ENCODE measurements at places on chromosomes 3 and 15.

DNA sequence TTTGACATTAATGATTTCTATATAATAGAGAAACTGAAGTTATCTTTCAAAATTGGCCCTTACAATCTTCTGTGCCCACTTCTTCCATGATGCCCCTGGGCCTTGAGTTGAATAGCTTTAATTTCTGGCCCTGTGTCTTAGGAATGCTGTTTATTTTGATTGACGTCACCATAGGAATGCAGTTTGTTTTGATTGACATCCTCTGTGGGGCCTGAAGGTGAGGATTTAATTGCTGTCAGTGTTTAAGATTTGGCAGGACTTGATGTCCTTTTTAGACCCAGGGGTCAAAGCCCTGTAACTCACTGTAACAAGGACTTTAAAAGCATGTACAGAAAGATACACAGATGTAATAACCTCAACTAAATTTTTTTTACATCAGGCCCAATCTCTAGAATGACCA, 83.3 kb downstream of the GLDN start:
- no peak for DNase-seq

DNA sequence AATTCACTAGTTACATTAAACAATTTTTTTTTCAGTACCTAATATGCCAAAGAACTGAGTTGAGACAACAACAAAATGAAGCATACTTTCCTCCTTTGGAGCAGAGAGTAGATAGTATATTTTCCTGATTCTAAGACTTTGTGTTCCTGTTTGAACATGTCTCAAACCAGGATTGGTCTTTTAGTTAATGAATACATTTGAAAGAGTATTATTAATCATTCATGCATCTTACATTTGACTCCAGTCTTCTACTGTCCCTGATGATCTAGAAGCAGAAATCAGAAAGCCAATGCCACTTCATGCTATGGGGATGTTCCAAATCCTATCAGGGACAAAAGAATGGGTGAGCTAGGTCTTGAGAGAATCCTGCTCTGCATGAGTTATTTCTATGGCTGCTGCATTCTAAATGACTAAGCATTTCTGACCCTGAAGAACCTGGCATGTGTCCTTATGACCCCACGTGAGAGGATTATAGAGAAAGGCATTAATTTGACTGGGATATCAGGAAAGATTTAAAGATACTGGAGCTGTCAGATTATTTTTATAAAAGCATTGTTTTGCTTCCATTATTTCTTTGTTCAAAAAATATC, 32.9 kb upstream of the MBNL1 start:
- DNase-seq, result no peak

DNA sequence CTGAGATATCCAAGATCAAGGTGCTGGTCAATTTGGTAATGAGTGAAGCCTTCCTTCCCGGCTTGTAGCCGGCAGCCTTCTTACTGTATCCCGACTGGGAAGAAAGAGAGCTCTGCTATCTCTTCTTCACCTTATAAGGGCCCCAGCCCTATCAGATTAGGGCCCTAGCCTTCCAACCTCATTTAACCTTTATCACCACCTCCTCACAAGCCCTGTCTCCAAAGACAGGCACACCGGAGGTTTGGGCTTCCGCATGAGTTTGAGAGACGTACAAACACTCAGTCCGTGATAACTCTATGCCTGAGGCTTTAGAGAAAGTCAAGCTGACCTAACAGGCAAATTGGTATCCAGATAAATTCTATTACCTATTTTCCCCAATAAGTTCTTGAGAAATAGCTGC, 243.9 kb downstream of the OPA1 start:
- DNase-seq, result no peak

GRCh38 chr3:121681792-121682191, 21.1 kb upstream of the HCLS1 start:
- no peak for DNase-seq

DNA sequence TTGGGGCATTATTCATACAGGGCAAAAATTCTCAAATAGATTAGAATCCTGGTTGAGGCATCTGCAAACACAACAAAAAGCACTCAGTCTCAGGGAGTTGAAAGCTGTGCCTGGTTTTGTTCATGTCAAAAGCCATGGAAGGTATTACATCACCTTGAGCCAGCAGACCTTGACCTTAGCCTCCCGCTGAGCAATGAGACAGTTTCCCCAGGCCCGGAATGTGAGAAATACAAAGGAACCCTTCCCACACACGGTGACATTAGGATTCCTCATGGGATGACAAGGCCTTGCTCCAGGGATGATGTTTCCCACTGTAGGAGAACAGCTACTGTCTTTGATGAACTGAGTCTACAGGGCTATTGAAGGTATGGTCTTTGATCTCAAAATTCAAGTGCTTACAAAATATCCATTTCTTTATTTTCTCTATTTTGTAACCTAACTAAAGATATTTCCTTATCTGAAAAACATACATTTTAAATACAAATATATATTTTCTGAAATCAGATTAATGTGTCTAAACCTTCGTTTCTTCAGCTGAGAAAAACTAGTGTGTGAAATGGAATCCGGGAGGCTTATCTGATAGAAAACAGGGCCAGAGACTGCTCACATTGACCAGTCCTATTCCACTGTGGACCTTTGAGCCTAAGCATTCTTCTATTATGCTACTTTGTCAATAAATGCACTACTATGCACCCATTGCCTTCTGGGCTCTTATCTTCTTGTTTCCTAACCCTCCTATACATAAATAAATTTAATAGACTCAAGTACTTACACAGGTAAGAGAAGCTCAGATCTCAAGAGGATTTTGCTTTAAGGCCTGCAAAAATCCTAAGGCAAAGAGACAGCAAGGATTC, 298.2 kb downstream of the KBTBD8 start:
- no peak for DNase-seq

GRCh38 chr3:143506190-143506589, 342.1 kb downstream of the SLC9A9 start:
- DNase-seq, result no peak

DNA sequence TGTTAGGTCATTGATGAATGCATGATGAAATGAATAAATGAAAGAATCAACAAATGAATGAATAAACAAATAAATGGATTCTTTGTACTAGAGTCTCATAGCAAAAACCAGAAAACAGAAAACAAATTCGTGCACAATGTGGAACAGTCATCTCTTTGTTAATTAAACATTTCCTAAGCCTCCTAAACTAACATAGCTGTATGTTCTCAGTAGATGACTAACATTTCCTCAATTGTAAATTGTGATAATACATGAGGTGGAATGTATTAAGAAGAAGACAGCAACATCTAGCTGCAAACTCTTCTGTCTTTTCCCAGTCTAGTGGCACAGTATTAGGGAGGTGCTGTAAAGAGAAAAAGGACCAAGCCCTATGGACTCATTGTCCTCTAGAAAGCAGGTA, 1021.0 kb downstream of the MCTP2 start:
- peak; percentile 48 for DNase-seq

DNA sequence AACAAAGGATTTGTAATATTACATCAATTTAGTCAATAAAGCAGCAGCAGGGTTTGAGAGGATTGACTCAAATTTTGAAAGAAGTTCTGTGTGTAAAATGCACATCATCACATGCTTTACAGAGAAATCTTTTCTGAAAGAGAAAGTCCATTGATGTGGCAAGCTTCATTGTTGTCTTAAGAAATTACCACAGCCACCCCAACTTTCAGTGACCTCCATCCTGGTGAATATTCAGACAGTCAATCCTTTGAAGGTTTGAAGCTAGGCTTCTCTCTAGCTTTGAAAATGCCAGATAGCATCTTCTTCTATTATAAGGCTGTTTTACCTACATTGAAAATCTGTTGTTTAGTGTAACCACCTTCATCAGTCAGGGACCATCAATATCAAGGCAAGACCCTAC, 51.8 kb upstream of the SETMAR start:
- DNase-seq, result no peak

DNA sequence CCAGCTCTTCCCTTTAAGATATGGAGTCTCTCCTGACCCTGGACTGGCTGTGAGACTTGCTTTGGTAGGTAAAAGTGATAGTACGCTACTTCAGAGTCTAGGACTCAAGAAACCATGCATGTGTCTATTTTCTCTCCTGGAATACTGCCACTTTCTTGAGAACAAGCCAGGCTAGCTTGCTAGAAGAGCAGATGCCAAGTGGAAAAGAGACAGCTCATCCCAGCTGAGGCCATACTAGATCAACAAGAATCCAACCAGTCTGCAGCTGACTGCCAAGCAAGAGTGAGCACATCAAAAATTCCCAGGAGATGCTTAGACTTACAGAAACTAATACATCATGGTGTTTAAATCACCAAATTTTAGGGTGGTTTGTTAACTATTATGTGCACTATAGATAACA, 208.3 kb upstream of the RBMS3 start:
- DNase-seq, result no peak

DNA sequence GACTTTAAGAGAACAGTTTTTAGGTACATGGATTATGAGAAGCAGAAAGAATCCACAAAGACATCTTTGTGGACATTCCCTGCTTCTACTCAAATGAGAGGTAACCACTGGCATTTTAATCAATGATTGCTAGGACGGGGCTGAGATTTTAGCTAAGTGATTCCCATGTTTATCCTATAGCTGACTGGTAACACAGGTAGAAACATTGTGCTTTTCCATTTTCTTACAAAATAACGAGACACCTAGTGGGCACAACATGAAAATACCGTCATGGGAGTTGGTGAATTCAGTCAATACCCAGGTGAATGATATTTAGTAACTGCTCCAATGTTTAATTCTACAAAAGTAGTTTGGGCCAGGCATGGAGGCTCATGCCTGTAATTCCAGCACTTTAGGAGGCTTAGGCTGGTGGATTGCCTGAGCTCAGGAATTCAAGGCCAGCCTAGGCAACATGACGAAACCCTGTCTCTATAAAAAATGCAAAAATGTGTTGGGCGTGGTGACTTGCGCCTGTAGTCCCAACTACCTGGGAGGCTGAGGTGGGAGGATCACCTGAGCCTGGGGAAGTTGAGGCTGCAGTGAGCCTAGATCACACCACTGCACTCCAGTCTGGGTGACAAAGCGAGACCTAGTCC, 37.2 kb upstream of the DENND4A start:
- DNase-seq, result no peak

DNA sequence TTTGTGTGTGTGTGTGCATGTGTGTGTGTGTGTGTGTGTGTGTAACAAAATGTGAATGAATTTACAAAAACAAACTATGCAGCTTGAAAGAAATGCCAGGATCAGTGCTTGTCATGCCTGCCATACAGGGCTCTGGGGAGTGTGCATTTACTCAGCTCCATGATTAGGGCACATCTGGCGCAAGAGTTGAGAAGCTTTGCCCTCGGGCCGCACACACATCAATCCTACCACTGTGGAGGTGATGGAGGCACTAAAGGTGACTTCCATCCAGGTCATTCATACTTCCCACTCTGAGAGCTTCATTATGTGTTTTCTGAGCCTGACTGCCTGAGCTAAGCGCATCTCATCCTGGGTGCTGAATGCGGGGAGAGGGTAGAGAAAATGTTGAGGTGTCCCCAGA, 72.0 kb upstream of the ZBED2 start:
- no peak for DNase-seq

- DNase-seq, result no peak
These were observed 230.2 kb downstream of the ZNF621 start for GRCh38 chr3:40754994-40755393.

GRCh38 chr3:42979044-42979972, at the start of gene GASK1A:
GASK1A (plus strand) TSS chr3:42979311; CDS start chr3:42979643, 332 bp downstream.
- DNase-seq, result no peak

DNA sequence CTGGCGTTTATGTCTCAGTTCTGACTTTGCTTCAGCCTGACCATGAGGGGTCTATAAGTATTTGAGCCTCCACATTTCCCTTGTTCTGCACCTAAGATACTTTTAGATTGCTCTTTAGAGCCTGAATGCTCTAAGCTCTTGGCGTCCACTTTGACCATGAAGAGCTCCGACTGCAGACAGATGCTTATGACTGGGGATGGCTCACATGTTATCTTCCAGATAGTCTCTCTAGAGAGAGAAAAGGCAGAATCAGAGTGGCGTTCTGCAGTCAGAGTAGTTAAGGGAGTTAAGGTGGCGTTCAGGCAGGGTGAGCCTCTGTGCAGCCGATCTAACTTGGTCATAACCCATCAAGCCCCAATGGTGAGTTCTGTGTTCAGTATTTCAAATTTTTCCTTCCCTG, 487.9 kb upstream of the NR2F2 start:
- no peak for DNase-seq

DNA sequence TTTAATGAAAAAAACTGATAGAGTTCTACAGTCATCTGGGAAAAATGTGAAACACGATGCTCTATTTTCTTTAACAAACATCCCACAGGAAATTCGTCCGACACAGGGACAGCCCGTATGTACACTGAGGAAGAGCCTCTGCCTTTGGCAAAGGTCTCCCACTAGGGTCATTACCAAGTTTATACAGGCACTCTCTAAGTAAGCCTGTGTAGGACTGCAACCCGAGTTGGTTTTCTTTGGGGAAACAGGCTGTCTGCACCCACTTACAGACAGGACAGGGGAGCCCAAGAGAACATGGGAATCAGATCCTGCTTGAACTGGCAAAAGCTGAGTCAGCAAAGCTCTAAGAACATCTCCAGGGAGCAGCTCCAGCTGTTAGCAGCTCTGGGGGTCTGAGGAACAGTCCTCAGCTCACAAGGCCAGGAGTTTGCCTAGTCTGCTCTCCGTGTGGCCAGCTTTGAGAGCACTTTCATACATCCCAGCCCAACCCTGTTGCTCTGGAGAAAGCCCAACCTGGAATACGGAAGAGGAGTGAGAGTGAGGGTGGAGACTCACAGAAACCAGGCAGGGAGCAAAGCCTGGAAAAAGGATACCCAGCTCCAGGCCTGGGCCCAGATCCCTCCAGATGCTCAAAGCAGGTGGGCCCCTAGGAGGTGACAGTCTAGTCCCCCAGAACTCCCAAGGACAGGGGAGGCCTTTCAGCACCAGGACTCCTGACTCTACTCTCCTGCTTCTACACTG, 1.9 kb downstream of the TBC1D2B start:
- peak; percentile 64 for DNase-seq

DNA sequence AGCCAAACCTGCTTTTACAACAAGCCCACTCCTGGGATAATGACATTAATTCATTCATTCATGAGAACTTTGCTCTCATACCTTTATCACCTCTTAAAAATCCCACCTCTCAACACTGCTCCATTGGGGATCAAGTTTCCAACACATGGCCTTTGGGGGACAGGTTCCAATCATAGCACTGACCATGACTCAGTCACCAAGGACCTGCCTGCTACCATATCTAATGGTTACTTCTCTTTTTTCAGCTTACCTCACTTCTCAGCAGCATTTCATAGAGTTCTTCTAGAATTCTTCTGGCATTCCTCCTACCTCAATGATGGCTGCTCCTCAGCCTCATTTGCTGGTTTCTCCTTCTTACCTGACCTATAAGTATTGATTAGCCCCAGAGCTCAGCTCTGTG, 36.9 kb upstream of the RYK start:
- no peak for DNase-seq

DNA sequence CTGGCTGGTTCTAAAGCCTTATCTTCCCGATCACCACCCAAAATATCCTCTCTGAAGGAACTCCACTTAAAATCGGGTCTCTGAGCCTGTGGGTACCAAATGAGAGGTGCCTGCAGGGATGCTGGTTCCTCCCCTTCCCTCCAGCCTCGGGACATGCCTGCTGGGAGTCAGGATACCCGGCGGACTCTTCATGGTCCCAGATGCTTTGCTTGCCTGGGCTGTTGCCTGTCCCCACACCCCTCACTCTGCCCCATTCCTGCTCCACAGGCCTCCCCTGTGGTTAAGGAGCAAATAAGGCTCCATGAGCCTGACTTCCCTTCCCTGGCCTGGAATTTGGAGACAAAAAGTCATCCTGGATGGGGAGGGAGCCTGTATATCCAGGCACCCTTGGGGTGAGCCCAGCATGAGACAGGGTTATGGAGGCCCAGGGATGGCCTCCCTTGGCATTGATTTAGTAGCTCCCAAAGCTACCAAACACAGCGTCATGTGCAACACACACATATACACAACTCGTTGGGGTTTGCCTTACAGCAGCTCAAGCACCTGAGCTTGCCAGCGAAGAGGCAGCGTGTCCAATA, 12.3 kb upstream of the CORO2B start:
- DNase-seq, result no peak

All from kidney capillary endothelial cell (primary cell).